Motor neuron (in vitro differentiated cells): ENCODE measurements at places on chromosomes 7 and 10. TPM values are rescaled to one million over a fixed set of nuclear protein-coding genes. Genes with fewer than 3 reads are reported as not detected.

The KCP gene
- 0.31 and 1.0 TPM in 2 replicates for total RNA-seq

The HMX2 gene
- 0.14 and 0.19 TPM in 2 replicates for total RNA-seq

The TAS2R4 gene
- total RNA-seq: 0.41 and 0.46 TPM in 2 replicates

The CDNF gene
- total RNA-seq: 0.93 and 1.8 TPM in 2 replicates

The TLL2 gene
- total RNA-seq: 20.4 and 21.5 TPM in 2 replicates

- peak; percentile 33 for ATAC-seq
These were observed 44.1 kb upstream of the CNPY1 start for GRCh38 chr7:155590215-155591018.

DNA sequence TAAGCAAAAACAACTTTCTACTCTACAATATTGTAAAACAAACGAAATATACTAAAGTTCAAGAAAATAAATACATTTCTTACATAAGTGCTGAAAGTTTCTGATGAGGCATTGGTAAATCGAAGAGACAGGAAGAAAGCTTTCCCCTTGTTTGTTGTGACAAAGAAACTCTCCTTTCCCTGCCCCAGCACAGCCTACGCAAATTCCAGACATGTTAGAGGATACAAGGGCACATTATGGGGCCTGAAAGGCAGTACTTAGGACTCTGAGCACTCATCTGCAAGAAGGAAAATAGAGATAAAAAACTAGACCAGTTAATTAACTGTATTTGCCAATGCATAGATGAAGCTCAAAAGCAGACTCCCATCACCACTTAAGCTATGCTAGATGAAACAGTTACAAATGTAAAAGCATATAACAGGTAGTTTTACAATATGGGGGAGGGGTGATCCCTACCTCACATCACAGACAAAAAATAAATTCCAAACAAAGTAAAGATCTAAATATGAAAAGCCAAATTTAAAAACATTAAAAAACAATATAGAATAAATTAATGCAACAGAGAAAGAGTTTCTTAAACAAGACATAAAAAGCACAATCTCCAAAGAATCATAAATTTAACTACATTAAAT lies 21.8 kb downstream of the ARHGAP19 start:
- no peak for ATAC-seq

DNA sequence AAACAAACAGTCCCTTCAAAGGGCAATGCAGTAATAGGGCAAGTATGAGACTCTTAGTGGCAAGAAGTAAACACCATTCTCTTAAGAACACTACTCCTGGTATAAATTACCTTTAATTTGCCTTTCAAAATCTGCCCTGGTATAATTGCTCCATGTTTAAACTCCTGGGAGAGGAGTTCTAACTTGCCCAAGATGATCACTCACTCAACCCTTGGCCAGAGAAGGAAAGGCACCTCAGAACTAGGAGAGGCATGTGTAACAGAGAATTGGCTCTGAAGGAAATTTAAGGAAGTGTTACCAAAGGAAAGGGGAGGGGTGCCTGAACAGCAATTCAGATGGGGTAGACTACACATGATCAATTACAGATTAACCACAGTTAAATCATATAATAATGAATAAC lies 1173.6 kb upstream of the SORCS1 start:
- ATAC-seq: no peak

GRCh38 chr10:79246606-79247275 lies 100.5 kb upstream of the PPIF start:
- ATAC-seq: no peak

GRCh38 chr7:29224726-29225125 lies 30.2 kb downstream of the CHN2 start:
- no peak for ATAC-seq

DNA sequence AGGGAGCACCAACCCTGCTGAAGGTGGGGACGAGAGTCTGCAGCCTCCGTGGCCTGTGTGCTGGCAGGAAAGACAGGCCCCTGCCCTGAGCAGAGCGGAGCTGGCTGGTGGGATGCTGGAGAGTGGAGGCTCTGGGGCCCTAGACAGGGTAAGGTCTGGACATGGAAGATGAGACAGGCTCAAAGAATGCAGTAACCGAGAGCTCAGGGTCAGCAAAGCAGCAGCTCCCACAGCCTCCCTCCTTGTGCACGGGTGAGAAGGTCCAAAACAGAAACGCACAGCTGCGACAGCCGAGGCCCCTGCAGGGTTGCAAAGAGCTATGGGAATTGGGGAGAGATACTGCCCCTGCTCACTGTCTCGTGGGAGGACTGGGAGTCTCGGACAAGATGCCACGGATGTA lies 80.5 kb downstream of the TNS3 start:
- peak; percentile 64 for ATAC-seq

GRCh38 chr10:34116220-34116641 lies 698.9 kb downstream of the PARD3 start:
- ATAC-seq: no peak

- ATAC-seq: no peak
These were observed 194.4 kb downstream of the TNS3 start for GRCh38 chr7:47387506-47387905.

DNA sequence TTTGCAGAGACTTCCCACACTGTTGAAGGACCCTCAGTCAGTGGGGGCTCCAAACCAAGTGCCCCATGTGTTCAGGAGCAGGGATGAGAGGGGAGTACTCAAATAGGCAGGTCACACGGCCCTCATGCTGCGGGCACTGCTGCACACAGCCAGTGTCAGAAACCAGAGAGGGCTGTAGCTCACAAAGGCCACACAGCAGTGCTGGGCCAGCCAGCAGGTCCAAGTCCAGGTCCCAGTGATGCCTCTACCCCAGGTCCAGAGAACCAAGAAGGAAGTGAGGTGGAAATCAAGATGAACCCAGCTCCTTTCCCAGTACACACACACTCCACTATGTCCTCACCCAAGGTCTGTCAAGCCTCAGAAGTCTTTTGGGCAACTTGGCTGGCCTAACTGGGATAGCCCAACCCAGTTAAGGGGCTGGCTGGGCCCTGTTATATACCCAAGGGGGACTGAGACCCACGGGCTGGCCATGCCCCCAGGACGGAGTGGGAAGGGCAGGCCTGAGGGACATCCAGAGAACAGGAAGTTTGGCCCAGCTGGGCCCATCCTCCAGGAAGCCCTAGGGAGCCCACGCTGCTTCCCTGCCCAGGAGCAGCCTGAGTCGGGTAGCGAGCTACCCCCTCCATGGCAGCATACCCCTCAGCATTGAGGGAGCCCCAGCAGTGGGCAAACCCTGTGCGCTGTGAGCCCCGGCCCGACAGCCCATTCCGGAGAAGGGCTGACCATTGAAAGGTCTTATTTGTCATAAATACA lies 24.3 kb downstream of the GRID1 start:
- no peak for ATAC-seq
